Stimulated activated CD4-positive, alpha-beta T cell treated with anti-CD3 and anti-CD28 coated beads, Interleukin-12 subunit alpha, Interleukin-12 subunit beta, amount 100 ng/mL, for 24 hours (primary cell): ENCODE measurements at places on chromosomes 2 and 18.

- no peak for DNase-seq
These were observed 11.6 kb upstream of the BOK start for GRCh38 chr2:241546771-241547498.

DNA sequence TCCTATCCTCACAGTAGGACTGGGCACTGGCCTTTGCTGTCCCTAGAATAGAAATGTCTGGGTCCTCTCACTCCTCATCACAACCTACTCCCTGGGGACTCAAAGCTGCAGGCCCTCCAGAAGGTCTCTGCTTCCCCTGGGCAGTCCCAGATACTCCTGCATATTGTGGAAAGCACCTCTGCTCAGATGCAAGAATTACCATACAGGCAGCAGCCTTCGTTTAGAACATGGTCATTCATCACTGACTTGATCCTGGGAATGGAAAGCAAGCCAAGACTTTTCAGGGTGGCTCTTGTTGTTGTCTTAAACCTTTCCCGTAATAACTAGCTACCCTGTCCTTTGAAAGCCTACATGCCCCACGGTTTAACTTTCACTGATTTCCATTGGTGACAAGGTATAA lies 53.1 kb upstream of the NPAS2 start:
- no peak for DNase-seq

- DNase-seq: no peak
These were observed 1.6 kb upstream of the MTA3 start for GRCh38 chr2:42566837-42567321.

- DNase-seq: no peak
These were observed 14.9 kb upstream of the IL1RL2 start for GRCh38 chr2:102171946-102172345.

DNA sequence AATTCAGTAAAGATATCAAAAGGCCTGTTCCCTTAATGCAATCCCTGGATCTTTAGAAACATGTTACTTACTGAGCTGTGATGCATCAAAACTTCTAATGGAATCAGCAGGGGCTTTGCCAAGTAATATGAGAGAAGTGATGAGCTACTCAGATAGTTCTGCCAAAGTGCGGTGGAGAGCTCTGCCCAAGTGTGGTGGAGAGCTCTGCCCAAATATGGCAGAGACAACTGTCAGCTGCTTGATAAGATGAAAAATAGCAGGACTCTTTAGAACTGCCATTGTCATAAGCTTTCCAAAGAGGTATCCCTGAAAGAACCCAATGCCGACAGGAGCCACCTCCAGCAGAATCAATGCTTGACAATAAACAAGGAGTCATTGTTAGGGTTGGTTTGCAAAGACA lies 167.9 kb upstream of the SLC39A10 start:
- DNase-seq: no peak

GRCh38 chr2:237998530-237998929 lies 31.7 kb downstream of the UBE2F start:
- DNase-seq: no peak

- peak; percentile 22 for DNase-seq
These were observed 81.2 kb downstream of the INSIG2 start for GRCh38 chr2:118169359-118170005.

DNA sequence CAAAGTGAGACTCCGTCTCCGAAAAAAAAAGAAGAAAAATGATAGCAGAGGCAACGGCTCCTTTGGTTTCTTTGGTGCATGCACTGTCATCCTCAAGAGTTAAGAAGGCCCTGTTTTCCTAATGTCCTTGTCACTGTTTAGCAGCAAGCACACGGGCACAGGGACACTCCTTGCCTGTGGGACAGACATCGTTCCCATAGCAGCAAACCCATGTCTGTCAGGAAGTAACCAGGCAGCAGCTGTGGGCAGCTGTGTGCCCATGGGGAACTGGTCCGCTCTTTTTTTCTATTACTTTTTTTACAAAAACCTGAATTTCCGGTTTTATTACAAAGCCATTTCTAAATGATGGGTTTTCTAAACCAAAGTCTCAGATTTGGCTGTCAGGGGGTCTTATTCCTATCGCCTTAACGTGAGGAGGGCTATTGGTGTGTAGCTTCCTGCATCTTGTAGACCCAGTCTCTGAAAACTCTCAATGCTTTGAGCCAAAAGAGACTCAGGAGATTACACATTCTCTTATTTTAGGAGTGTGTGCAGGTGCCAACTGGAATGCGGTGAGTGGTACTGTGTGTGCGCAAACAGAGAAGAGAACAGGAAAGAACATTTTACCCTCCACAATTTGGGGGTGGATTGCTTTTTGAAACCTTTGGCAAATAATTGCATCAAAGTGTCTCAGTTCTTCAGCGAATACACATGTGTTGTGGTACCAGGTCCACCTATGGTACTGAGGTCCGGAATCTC lies 109.6 kb downstream of the COLEC12 start:
- no peak for DNase-seq

DNA sequence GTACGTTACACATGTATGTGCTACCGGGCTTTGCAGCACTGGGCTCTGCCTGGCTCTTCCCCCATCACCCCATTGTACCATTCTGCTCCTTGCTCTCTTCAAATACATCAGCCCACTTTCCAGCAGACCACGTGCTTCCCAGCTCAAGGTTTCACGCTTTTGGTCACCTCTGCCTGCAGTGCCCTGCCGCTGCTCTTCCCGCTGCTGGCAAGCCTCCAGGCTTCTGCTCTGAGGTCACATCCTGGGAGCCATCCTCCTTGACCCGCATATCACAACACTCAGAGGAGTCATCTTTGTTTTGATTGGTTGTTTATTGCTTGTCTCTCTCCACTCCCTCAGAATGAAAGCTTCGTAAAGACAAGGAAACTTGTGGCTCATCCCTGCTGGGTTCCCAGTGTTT lies 34.1 kb downstream of the KIF5C start:
- no peak for DNase-seq

GRCh38 chr2:119337749-119338148 lies 28.9 kb downstream of the C2orf76 start:
- no peak for DNase-seq
